ENCODE measurements at places on chromosomes 4 and X.

- DNase-seq: peak; percentile 75
Observed at GRCh38 chr4:130478406-130478805, 1382.5 kb downstream of the C4orf33 start.

- no peak for DNase-seq
Observed at GRCh38 chrX:102723456-102723855, 2.9 kb downstream of the GPRASP3 start.

DNA sequence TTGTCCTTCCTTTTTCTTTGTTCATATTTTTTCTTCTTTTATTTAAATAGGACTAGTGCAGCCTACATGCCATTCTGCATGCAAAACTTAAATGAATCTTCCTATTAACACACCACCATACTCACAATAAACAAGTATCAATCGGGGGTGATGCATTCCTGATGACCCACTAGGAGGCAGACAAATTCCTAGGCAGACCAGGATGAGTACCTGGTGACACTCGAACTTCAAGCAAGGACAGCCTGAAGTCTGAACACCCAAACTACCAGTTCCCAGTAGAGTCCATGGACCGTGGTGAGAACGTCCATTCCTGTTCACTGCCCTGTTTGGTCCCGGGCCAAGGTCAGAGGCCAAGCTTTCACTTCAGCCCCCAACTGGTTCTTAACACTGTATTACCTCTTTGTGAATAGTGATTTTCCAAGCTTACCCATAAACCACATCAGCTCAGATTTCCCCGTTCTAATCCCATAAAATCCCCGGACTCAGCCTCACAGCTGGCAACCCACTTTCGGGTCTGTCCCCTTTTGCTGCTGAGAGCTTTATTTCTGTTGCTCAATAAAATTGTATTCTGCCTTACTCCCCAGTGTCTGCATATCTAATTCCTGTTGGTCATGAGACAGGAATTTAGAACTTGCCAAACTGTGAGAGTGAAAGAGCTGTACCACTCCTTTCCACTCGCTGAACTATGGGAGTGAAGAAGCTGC is 1286.6 kb downstream of the FSTL5 start:
- peak; percentile 2 for DNase-seq

DNA sequence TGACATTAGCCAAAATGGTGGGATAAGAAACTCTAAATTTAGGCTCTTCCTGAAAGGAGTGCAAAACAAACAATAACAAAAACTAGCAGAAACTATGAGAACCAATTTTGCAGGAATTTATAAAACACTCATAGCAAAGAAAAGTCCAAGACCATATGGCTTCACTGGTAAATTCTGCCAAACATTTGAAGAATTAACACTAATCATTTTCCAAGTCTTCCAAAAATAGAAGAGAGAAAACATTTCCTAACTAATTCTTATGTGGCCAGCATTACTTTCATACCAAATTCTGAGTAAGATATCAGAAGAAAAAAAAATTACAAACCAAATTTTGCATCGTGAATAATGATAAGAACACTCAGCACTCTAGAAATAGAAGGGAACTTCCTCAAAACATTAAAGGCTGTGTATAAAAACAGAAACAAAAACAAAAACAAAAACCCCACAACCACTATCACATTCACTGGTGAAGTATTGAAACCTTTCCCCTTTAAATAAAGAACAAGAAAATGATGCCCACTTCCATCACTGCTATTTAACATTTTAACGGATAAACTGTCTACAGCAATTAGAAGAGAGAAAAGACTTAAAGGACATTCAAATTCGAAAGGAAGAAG is 524.3 kb upstream of the GALNTL6 start:
- DNase-seq: no peak

DNA sequence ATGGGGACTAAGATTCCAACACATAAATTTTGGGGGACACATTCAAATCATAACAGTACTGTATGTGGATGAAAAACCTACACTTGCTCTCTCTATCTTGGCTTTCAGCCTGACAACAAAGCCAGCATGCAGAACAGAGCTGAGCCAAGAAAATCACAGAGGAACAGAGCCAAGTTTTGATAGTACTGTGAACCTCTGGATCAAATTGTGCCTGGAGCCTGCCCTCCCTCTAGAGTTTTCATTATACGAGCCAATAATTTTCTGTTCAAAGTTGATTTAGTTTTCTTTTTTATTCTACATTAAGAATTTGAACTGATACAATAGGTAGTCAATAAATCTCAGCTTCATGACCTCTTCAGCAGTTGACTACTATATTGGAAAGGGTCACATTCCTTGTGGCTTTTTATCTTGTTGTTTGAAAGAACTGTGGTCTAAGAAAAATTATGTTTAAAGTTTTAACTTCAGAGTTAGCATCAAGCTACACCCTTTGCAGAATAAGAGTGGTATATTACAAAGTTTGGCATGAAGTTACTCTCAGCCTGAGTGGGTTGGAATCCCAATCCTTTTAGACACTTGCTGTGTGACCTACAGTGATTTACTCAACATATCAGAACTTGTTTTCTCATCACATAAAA is 31.1 kb downstream of the GRID2 start:
- DNase-seq: no peak

DNA sequence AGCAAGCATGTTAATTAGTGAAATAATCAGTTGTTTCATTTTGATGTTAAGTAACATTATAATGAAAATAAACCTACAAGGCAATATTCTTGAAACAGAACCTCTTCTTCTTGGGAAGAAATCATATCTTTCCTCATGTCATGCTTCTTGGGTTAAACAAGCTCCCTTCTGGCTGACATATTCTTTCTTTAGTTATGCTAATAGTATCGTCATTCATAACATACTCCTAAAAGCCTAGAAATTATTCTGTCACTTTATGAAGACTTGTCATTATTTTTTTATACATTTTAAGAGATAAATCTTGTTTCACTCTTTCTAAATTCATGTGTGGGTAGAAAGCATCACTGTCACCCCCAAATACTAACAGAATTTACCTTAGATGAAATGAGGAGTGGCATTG is 1047.0 kb upstream of the GRID2 start:
- no peak for DNase-seq

DNA sequence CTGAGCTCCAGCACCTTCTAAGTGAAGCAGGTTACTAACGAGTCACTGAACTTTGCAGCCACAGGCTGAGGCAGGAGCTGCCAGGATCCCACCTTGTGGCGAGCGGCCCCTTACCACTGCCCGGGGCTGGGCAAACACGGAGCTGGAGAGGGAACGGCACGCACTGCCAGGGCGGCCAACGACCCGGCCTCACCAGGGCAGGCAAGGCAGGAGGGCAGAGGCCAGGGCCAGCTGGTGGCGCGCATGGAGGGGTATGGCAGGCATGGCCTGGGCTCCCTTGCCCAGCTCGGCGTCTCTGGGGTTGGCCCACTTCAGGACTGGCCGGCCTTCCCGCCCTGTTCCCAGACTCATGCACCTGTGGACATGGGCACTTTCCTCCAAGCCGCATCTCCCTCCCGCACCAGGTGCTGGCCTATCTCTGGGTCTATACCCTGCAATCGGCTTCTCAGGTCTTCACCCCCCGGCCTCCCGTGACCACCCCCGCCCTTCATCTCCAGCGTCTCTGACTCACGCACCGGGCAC is 64.9 kb downstream of the FAM53A start:
- no peak for DNase-seq

DNA sequence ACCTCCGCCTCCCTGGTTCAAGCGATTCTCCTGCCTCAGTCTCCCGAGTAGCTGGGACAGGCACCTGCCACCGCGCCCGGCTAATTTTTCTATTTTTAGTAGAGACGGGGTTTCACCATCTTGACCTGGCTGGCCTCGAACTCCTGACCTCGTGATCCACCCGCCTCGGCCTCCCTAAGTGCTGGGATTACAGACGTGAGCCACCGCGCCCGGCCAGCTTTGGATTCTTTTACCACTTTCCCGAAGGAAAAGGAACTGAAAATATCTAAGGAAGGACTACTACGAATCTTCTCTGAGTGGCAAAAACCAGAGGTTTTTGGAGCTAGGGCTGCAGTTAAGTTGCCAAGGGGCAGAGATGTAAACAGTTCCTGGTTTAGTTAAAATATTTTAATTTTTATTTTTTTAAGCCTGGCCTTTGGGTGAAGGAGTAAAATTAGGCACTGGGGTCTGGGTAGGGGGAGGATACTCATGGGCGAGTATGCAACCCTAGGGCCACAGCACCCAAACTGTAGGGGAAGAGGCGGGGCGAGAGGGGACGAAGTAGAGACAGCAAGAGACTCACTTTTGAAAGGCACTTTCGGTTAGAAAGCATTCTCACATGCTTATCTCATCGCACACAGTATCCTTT is 525 bp upstream of the CISD2 start:
- no peak for DNase-seq

DNA sequence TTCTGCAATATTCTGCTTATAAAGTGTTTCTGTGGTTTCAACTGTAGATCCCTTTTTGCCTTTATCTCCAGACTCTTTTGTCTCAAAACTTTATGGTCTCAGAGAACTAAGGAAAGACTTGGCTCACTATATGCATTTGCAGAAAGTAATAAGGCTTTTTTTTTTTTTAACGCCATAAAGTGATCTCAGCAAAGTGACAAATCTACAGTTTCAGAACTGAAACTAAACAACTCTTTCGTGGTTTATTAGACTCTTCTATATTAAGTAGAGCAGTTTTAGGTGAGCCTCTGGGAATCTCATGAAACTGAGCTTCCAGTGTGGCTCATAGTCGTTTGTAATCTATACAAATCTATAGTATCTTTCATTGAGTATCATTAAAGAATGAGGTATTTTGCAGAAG is 15.3 kb downstream of the ATP7A start:
- DNase-seq: no peak
